ENCODE measurements at places on chromosomes 16 and 17. TPM values are rescaled to one million over a fixed set of nuclear protein-coding genes. Genes with fewer than 3 reads are reported as not detected.
A peak's percentile ranks its signal among the peaks of the same experiment; 100 is the strongest.

Gene SCN4A
- 0.83 TPM for total RNA-seq

Gene GCGR
- not detected for total RNA-seq

Gene CCL22
- total RNA-seq: not detected

Gene SCNN1B
- not detected for total RNA-seq

Gene SMIM36
- not detected for total RNA-seq

Gene LRRC37A2
- 5.0 TPM for total RNA-seq

Gene ZNF286A
- 65.0 TPM for total RNA-seq

GRCh38 chr17:73924114-73924908 lies 279.2 kb upstream of the RPL38 start:
- H3K4me3 ChIP-seq: no peak overlapping the region
- no peak for DNase-seq
- no peak overlapping the region for H3K27ac ChIP-seq
- no peaks in the 10 kb centered on the region for H3K27me3 ChIP-seq
- no peaks in the 10 kb centered on the region for H3K36me3 ChIP-seq

- no peak for DNase-seq
- peaks cover 5% of the 10 kb centered on the region for H3K36me3 ChIP-seq
- H3K4me3 ChIP-seq: no peak overlapping the region
These were observed 78.9 kb downstream of the TMC6 start for GRCh38 chr17:78049609-78050008.

- H3K36me3 ChIP-seq: no peaks in the 10 kb centered on the region
- H3K27me3 ChIP-seq: no peaks in the 10 kb centered on the region
- H3K4me3 ChIP-seq: no peak overlapping the region
- H3K4me1 ChIP-seq: peaks cover 34% of the 10 kb centered on the region
These were observed 9.6 kb downstream of the CRISPLD2 start for GRCh38 chr16:84829168-84829965.

DNA sequence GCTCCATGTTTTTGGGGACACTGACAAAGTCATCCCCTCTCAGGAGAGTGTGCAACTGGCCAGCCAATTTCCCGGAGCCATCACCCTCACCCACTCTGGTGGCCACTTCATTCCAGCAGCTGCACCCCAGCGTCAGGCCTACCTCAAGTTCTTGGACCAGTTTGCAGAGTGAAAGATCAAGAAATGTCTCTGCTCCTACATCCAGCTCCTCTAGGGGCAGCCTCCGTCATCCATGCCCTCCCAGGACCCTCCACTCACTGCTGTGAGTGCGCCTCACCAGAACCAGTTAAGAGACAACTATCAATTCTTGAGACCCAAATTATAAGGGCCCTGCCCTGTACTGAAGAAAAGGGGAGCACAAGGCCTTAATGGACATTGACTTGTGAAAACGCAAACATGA lies 1.1 kb downstream of the OVCA2 start:
- H3K36me3 ChIP-seq: peaks cover 9% of the 10 kb centered on the region
- peak overlapping the region; percentile 89 for H3K4me3 ChIP-seq
- no peaks in the 10 kb centered on the region for H3K27me3 ChIP-seq
- H3K4me1 ChIP-seq: peaks cover 16% of the 10 kb centered on the region
- peak overlapping the region; percentile 92 for H3K27ac ChIP-seq

GRCh38 chr17:75637143-75637538 lies 3.9 kb downstream of the SMIM5 start:
- H3K27me3 ChIP-seq: no peaks in the 10 kb centered on the region
- H3K36me3 ChIP-seq: no peaks in the 10 kb centered on the region
- DNase-seq: no peak
- no peak overlapping the region for H3K4me3 ChIP-seq
- H3K4me1 ChIP-seq: peaks cover 14% of the 10 kb centered on the region
- H3K27ac ChIP-seq: no peak overlapping the region

DNA sequence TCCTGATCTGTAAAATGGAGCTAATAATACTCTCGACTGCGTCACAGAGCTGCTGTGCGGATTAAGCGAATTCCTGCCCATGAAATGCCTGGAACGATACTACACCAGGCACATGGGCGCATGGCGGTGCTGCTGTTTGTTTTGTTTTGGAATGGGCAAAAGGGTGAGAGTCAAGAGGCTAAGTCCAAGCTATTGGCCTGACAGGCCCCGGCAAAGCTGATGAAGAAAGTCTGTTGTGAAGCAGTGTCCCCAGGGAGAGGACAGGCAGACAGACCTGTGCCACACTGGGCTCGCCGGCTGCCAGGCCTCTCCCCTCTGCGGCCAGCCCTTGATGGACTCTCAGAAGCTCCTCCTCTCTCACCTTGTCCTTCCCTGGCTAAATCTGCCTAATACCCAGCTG lies 31.3 kb upstream of the RASD1 start:
- no peak overlapping the region for H3K27ac ChIP-seq
- H3K4me1 ChIP-seq: no peaks in the 10 kb centered on the region
- H3K36me3 ChIP-seq: no peaks in the 10 kb centered on the region
- DNase-seq: no peak

DNA sequence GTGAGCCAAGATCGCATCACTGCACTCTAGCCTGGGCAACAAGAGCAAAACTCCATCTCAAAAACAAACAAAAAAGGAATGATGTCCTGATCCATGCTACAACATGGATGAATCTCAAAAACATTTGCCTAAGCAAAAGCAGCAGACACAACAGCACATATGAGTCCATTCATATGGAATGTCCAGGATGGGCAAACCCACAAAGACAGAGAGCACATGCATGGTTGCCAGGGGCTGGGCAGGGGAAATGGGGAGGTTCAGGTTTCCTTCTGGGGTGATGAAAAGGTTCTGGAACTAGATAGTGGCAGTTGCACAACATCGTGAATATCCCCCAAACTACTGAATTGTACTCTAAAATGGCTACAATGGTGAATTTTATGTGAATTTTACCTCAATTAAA lies 35.3 kb upstream of the RAI1 start:
- H3K27ac ChIP-seq: no peak overlapping the region
- H3K4me1 ChIP-seq: no peaks in the 10 kb centered on the region
- no peak overlapping the region for H3K4me3 ChIP-seq
- H3K36me3 ChIP-seq: no peaks in the 10 kb centered on the region

GRCh38 chr17:33292201-33292980 lies 704 bp downstream of the ASIC2 start:
- H3K4me1 ChIP-seq: no peaks in the 10 kb centered on the region
- H3K27ac ChIP-seq: no peak overlapping the region
- no peaks in the 10 kb centered on the region for H3K36me3 ChIP-seq

GRCh38 chr16:2235695-2236336 lies 428 bp upstream of the DNASE1L2 start:
- H3K36me3 ChIP-seq: peaks cover 30% of the 10 kb centered on the region
- no peak for DNase-seq
- H3K4me3 ChIP-seq: no peak overlapping the region
- H3K4me1 ChIP-seq: peaks cover 2% of the 10 kb centered on the region
- H3K27ac ChIP-seq: no peak overlapping the region

- H3K27me3 ChIP-seq: no peaks in the 10 kb centered on the region
- no peak overlapping the region for H3K27ac ChIP-seq
- DNase-seq: no peak
- H3K4me1 ChIP-seq: no peaks in the 10 kb centered on the region
These were observed 23.9 kb downstream of the RPA1 start for GRCh38 chr17:1853698-1854097.

DNA sequence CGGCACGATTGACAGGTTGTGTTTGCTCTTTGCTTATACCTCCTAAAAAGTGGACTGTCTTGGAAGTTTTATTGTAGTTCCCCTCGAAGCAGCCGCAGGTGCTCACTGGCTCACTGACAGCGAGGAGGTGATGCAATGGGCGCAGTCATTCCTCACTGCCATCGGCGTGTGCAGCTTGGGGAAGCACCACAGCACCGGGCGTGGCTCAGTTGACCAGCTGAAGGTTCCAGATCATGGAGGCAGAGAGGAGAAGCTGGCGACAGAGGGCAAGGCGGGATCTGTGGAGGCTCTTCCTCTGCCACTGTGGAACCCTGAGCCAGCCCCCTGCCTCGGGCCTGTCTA lies 72.1 kb upstream of the TNRC6C start:
- no peak overlapping the region for H3K4me3 ChIP-seq
- H3K4me1 ChIP-seq: no peaks in the 10 kb centered on the region
- DNase-seq: no peak
- no peaks in the 10 kb centered on the region for H3K36me3 ChIP-seq

DNA sequence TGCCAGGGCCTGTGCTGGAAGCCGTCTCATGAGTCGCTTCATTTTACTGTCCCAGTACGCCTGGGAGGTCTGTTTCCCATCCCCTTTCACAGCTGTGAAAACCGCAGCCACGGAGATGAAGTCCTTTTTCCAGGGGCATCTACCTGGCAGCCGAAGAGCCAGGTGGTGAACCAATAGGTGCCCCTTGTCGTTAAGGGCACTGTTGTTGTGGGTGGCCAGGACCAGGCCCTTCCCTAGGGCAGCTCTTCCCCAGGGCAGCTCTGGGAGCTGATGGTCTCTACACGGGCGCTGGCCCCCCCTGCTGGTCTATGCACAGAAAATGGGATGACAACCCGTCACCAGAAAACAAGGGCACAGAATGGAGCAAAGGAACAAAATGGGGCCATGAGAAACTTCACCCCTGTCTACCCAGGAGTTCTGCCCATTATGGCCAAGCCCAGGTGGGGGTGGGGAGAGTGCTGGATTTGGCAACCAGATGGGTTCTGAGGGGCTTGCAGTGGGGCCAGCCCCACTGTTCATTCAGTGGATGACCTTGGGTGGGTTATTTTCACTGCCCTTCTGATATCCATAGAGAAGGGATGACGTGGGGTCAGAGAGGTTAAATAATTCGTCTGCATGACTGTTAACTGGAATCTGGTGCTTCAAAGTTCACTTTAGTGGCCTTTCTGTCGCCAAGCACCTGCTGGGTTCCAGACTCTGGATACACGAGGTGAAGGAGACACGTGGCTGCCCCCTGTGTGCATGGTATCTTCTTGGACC lies 11.5 kb downstream of the RMI2 start:
- peak; percentile 72 for DNase-seq
- H3K4me1 ChIP-seq: peaks cover 49% of the 10 kb centered on the region
- no peaks in the 10 kb centered on the region for H3K36me3 ChIP-seq
- no peak overlapping the region for H3K4me3 ChIP-seq
- H3K27me3 ChIP-seq: no peaks in the 10 kb centered on the region
